ENCODE measurements at places on chromosomes 5 and 9.
A peak's percentile ranks its signal among the peaks of the same experiment; 100 is the strongest.

DNA sequence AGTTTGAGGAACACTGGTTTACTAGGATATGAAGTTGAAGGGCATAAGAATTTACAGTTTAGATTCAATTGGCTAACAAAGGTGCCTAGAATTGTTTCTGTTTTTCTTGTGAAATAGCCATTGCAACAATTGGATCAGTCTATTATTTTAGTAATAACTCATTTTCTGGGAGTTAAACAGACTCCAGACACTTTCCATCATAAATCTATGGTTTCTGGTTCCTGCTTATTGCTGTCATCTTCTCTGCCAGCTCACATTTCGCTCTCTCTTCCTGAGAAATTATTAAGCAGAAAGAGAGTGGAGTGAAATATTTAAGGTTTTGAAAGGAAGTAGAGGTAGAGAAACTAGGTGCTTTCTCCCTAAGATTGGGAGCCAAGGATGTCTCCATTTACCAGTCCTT is 165.1 kb upstream of the PRR16 start:
- DNase-seq: no peak

GRCh38 chr5:149210968-149211490 is 60.6 kb upstream of the AFAP1L1 start:
- DNase-seq: no peak

DNA sequence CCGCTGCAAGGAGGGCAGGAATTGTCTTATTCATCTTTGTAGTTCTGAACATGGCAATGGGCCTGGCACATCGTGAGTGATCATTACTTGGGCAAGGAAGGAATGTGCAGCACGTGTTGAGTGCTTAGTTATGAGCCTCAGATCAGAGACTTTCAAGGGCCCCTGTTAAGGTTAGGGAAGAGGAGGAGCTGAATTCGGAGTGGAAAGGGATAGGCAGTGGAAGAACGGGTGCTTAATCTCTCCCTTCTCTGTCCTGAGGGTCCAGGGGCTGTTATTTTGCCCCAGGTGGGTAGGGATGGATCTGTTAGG is 59.5 kb upstream of the RARS1 start:
- no peak for DNase-seq

GRCh38 chr5:137613554-137614265 is 114.6 kb upstream of the SPOCK1 start:
- no peak for DNase-seq

DNA sequence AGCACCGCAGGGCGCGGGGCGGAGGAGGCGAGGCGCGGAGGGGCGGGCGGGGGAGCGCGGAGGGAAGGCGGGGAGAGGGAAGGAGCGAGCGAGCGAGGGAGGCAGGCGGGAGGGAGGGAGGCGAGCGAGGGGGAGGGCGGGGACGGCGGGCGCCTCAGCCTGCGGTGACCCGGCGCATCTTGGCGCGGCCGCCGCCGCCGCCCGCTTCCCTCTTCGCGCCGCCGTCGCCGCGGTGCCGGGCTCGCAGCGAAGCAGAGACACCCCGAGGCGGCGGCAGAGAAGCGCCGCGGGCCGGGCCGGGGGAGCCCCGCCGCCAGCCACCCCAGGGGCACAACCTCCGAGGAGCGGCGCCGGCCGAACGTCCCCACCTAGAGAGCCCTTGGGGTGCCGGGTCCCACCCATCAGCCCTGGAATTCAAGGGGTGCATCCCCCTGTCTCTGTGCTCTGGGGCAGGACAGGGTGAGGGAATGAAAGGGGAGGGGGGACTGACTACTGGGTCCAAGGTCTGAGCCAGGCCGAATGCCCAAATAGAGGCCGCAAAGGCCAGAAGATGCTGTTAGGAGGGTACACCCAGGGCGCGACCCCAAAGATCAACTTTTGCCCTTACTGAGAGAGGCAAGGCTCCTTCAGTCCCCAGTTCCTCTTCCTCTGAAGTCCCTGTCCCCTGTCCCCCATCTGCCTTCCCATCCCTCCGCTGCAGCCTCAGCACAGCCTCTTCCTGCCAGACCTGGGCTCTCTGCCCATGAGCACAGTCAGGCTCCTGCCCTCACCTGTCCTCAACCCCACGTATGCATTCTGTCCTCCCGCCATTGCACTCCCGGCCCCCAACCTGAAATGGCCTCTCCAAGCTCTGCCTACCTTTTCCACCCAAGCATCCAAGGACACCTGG is at the start of gene ADAMTS2:
ADAMTS2 (minus strand) TSS at position 29 of the 889 bp plus-strand sequence. CDS start 133 bp downstream, outside the sequence.
- DNase-seq: peak; percentile 74

DNA sequence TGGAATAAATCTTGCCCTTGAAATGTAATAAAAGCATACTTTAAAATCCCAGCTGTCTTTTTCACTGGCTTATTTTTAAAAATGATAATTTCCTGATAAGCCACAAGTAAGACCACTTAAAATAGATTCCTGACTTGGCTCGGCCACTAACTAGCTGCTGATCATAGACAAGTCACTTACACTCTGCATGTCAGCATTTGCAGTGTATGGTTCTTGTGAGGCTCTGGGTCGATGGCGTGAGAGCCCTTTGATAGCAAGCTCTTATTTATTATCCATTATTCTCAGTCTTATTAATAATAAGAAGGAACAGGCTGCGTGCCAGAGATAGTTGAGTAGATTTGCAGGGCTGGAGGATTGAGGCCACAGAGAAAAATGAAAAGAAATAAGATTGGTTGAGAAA is 110.7 kb upstream of the IL12B start:
- no peak for DNase-seq

GRCh38 chr5:107383414-107383813 is 287.3 kb downstream of the EFNA5 start:
- no peak for DNase-seq

DNA sequence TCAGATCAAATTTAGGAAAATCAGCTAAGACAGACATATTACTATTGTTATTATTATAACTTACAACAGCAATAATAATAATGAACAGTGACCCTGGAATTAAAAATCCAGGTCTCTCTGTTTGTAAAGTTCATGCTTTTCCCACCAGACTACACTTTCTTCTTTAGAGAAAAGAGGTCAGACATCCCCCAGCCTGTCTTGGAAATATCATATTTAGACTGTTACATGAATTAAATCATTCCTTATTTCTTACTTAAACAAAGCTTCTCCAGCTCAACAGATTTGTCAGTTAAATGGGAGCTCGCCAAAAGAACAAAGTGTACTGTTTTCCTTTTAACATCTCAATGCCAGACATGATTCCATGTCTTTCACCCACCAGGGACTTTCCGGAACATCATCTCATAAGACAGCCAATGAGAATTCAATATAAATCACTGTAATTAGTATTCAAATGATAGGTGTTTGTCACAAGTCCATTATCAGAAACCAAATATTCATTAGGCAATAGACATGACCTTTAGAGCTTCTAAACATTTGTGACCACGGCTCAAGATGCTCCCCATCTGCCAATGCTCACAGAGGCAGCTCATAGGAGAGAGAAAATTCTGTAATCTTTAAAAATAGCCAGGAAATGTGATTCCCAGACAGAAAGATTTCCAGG is 351.9 kb downstream of the ENC1 start:
- DNase-seq: no peak

GRCh38 chr5:149071756-149072155 is 8.9 kb upstream of the SH3TC2 start:
- DNase-seq: no peak

GRCh38 chr9:131954299-131954698 is 125.4 kb downstream of the MED27 start:
- no peak for DNase-seq

DNA sequence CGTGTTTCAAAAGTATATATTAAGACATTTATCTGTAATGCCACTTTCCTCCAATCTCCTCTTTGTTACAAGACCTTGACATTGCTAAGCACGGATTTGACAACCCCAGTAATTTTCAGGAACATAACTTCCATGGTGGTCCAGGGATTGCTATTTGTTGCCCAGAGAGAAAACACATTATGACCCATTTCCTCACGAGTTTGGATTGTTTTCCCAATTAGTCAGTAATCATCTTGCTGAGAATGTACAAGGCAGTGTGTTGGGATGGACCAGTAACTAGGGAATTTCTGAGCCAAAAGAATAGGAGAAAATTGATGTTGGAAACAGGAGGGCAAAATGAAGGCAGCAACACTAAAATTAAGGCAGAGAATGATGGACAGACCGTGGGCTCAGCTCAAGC is 574.1 kb downstream of the EBF1 start:
- DNase-seq: no peak

DNA sequence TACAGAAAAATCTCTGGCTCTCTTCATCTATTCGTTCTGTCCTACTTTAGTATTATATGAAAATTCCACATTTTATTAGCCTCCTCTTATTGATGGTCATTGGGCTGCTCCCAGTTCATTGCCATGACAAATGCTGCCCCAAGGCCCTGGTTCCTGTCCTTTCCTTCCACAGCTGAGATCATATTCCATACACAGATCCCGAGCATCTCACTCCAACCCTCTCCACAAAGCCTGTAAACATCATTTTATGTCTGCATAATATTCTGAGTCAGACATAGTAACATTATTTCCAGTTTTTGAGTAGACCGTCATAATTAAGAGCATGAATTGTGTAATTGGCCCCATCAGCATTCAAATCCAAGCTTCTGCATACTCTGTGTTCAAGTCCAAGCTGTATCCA is 86.3 kb downstream of the MVB12B start:
- no peak for DNase-seq

- DNase-seq: no peak
These were observed 372.8 kb upstream of the KLF4 start for GRCh38 chr9:107862323-107862722.

- DNase-seq: peak; percentile 56
These were observed 79.3 kb downstream of the TLE1 start for GRCh38 chr9:81609782-81610739.

- no peak for DNase-seq
These were observed 98.4 kb downstream of the LMNB1 start for GRCh38 chr5:126875303-126875785.

DNA sequence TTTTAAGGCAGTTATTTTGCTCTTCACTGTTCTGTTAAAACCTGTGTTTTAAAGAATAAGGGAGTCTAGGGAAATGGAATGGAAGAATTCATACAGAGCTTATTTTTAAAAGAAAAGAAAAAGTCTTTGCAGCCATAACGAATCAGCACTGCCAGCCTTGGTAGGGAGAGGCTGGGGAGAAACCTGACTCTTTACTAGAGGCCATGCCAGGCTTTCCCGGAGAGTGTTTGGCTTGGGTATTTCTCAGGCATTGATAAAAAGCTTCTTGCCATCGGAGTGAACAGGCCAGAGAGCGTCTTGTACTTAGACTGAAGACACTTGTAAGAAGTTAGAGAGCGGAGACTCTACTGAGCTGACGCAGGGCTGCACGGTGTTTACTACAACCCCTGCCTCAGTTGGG is 72.7 kb upstream of the NFIL3 start:
- no peak for DNase-seq

DNA sequence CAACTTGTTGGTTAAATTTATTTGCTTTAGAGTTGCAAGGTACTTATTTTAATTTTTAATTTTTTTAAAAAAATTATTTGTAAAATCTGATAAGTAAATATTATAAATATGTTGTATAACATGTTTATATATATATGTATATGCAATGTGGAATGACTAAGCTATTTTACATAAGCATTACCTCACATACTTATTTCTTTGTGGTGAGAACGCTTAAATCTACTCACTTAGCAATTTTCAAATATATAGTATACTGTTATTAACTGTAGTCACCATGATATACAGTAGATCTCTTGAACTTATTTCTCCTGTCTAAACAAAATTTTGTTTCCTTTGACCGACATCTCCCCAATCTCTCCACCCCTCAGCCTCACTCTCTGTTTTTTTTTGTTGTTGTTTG is 147.8 kb downstream of the NNT start:
- no peak for DNase-seq

DNA sequence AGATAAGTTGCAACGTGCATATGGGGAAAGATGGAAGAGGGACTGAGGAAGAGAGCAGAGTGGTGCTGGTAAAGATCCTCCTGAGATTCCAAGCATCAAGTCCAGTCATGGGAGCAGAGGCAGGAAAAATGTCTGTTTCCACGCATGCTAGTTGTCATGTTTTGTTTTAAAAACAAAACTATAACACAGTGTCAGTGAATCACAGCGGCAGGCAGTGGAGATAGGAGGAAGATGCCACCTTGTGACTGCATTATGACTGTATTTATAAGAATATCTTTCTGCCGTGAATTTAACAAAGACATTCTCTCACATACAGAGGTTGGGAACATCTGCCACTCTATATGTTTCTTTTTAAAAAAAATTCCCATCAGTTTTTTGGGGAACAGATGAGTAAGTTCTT is 3.7 kb upstream of the SVEP1 start:
- no peak for DNase-seq

GRCh38 chr5:57007344-57007743 is 55.4 kb upstream of the MIER3 start:
- no peak for DNase-seq

DNA sequence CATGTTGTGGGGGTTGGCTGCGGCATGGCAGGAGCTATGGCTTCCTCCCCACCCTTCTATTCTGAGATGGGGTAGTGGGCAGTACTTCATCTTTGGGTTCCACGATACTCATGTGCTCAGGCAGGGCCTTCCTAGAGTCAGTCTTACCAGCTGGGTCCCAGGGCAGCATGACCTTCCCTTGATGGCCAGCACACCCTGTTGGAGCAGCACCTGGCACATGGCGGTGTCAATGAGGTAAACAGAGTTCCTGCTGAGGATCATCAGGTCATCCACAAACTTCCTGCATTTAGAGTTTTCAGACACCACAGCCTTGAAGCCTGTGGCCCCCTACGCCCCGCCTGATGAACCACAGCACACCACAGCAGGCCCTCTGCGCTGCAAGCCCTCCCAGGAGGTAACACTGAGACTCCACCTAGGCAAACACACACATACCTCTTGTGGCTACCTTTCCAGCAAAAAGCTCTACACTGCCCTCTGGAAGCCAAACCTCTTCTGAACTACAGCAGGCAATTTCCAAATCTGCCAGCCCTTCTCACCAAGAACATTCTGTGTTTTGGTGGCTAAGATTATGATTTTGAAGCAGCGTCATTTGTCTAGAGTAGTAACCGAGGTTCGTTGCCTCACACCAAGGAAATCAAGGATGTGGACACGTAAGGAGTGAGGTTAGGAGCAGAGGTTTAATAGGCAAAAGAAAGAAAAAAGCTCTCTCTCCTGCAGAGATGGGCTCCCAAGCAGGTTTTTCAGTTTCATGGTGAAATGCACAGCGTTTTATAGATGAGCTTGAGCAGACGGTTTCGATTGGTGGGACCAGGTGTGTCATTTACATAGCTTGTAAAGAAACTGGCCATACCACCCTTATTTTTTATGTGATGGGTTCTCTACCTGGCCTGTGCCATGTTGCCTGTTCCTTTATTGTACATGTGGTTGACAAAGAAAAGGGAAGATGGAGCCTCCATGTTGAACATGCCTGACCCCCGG is 20.3 kb upstream of the TMEM174 start:
- no peak for DNase-seq
